EL (cell line): ENCODE measurements at places on chromosomes 12 and 14.

DNA sequence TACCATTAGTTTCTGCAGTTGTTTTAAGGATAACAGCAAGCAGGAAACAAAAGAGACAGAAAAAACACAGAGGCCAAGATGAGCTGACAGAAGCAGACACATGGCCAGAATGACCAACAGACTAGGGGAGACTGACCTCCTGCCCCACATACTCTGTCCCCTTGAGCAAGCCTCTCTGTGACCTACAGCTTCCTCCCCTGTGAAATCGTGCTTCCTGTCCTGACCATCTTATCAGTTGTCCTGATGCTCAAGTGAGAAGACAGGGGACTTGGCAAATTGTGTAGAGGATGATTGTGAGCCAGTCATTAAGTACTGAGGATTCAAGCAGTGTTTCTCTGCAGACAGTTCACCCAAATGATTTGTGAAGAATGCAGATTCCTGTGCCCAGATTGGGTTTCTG is 229.0 kb downstream of the SLC41A2 start:
- DNase-seq: no peak

GRCh38 chr12:50276068-50276467 is 7.3 kb downstream of the LIMA1 start:
- no peak for DNase-seq

DNA sequence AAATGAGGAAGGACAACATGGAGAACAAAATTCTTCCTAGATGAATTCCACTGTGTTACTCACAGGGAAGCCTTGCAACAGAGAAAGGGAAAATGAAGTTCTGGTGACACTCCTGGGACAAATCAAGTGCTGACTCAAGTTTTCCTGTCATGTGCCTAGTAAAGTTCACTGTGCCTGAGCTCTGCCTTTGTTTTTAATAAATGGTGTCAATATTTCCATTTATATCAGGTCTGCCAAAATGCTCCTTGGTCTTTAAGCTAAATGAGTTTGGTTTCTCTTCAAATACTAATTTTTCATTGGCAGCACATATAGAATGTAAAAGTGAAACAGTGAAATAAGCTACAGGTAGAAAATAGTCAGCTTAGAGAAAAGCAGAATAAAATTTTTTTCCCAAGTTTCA is 33.0 kb downstream of the HIGD1C start:
- peak; percentile 55 for DNase-seq

DNA sequence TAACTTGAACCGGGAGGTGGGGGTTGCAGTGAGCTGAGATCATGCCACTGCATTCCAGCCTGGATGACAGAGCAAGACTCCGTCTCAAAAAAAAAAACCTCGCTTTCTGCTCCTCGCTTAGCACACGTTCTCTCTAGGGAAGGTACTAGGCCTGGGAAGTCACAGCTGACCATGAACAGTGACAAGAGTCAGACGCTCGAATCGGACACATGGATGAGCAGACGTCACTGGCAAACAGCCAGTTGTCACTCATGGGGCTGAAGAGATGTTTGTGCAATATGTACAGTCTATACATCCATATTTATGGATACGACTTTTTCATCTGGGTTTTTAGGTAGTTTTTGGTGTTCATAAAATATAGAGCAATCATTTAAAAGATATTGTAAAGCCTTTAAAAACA is 19.4 kb downstream of the TCHP start:
- no peak for DNase-seq

DNA sequence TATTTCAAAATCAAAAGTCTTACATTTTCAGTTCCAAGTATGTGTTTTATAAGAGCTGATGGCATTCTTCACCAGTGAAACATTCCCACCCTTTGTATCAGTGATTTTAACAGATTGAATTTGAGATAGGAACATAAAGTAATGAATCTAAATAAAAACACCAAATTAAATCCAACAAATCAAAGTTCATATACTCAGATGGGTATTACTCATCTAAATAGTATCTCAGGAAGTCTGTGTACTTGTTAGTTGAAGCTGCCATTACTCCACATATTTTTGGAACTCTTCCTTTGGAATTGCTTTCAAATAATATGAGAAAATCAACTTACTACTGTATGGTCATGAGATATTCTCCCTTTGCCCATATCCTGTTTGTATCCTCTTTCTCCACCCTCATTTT is 89.1 kb downstream of the MIA2 start:
- peak; percentile 34 for DNase-seq

DNA sequence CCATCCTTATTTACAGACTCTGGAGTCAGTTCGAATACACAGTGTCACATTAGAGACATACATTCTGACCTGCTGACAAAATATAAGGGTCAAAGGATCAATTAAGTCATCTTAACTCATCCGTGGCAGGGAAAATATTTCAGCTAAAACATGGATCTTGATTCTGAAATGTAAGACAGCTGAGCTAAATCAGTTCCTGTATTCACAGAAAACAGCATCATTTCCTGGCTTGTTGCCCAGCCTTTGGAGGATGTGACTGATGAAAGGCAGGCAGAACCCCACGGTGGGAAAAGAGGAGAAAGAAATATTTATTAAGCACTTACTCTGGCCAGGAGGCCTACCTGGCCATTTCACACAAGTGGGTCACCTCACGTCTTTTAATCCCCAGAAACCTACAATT is 101.9 kb downstream of the GAS2L3 start:
- peak; percentile 78 for DNase-seq

DNA sequence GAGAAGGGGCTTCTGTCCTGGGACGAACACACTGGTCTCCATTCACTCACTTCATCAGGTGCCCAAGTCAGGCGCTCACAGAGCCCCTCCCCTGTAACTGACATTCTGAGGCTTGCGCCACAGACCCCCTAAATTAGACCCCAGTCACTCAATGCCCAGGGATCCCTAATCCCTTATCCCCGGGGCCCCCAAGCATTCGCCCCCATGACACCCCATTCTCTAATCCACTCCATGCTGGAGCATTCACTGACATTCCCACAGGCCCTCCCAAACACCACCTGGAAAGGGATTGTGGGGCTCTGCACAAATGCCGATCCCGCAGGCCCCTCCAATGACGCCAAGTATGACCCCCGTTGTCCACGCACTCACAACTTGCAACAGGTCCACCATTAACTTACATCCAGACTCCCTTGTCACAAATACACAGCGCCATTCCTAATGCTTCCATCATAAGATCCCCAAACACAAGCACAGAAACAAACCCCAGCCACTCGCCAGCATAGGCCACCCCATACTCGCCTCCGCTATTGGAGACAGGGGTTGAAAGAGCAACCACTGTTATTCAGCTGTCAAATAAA is 1.5 kb downstream of the ZNF605 start:
- no peak for DNase-seq

GRCh38 chr12:89799316-89799715 is 90.7 kb upstream of the ATP2B1 start:
- DNase-seq: no peak

DNA sequence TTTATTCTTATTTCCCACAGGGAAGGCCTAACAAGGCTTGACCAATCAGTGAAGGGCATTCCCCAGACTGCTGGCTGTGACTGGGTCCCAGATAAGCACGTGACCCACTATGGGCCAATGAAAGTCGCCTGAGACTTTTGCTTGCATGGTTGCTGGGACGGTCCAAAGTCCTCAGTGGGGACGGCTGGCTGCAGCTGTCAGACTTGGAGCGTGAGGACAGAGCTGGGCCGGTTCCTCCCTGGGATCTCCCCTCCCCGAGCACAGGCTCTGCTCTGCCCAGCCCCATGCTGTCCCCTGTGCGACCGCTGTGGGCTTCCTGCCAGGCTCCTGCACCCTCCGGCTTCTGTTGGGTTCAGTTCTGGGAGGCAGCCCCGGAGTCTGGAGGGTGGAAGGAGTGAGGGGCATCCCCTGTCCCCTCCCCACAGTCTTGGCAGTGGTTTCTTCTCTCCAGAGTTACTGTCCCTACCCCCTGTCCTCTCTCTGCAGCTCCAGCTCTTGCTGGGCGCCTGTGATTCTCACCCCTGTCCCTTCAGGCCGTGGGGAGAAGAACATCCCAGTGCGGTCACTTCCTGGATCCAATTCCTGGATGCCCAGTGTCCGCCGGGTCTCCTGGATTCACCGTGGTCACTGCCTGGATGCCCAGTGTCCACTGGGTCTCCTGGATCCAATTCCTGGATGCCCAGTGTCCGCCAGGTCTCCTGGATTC is 50.1 kb downstream of the GALNT9 start:
- no peak for DNase-seq
